Liver (tissue), 10 donors: ENCODE measurements at places on chromosomes 12 and 14. TPM values are rescaled to one million over a fixed set of nuclear protein-coding genes. Genes with fewer than 3 reads are reported as not detected.
A peak's percentile ranks its signal among the peaks of the same experiment; 100 is the strongest.

DNA sequence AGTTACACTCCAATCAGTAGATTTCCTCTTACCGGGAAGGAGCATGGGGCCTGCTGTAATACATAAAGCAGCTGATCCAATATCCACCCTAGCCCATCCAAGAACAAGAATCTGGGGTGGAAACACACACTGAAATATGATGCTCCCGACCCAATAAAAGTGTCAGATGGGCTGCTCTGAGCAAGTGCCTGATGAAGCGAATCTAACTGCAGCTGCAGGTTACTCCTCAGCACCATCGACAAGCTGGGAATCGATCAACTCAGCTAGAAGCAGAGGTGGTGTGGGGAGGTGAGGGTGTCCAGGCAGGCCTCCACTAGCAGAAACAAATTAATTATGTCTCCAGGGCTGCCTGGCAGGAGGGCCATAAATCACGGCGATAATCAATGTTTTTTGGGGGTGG, 64.0 kb upstream of the WSCD2 start:
- no peak for DNase-seq
- no peaks in the 10 kb centered on the region for H3K27me3 ChIP-seq
- H3K4me1 ChIP-seq = no peaks in the 10 kb centered on the region
- H3K4me3 ChIP-seq = no peak overlapping the region

- H3K27ac ChIP-seq = peak overlapping the region; percentile 86
- H3K27me3 ChIP-seq = no peaks in the 10 kb centered on the region
- peaks cover 3% of the 10 kb centered on the region for H3K36me3 ChIP-seq
Observed at GRCh38 chr12:121400332-121401139, 618 bp downstream of the RNF34 start.

- peaks cover 5% of the 10 kb centered on the region for H3K36me3 ChIP-seq
- no peak overlapping the region for H3K27ac ChIP-seq
- H3K4me3 ChIP-seq = no peak overlapping the region
- DNase-seq = no peak
- peaks cover 16% of the 10 kb centered on the region for H3K4me1 ChIP-seq
- H3K27me3 ChIP-seq = no peaks in the 10 kb centered on the region
Observed at GRCh38 chr12:111756681-111757080, 10.1 kb upstream of the ALDH2 start.

DNA sequence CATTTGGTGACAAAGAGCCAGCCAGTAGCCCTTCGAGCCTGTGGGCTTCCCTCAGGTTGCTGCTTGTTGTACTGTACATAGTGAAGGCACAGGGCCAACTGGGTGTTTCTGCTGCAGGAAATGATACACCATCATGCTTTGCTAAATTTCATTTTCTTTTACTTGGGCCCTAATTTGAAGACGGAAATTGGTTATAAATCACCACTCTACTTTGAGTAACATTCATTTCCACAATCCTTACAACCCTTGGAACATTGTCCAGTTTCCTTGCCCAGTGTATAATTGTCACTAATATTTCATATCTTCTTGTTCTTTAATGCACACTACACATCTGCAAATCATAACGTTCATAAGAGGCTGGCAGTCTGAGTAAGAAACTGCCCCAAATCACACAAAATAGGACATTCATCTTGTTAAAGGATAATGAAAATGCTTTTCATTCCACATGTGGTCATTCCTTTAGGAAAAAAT, 30.2 kb downstream of the MSRB3 start:
- no peak overlapping the region for H3K27ac ChIP-seq
- H3K36me3 ChIP-seq = no peaks in the 10 kb centered on the region
- no peak for DNase-seq
- no peaks in the 10 kb centered on the region for H3K27me3 ChIP-seq

GRCh38 chr14:90512329-90512991, 115.6 kb downstream of the CALM1 start:
- H3K4me1 ChIP-seq = peaks cover 2% of the 10 kb centered on the region
- H3K4me3 ChIP-seq = no peak overlapping the region
- H3K36me3 ChIP-seq = no peaks in the 10 kb centered on the region
- H3K27ac ChIP-seq = no peak overlapping the region
- DNase-seq = no peak

GRCh38 chr12:105748806-105749600, 389.8 kb downstream of the NUAK1 start:
- no peaks in the 10 kb centered on the region for H3K36me3 ChIP-seq
- H3K4me3 ChIP-seq = no peak overlapping the region
- H3K27me3 ChIP-seq = no peaks in the 10 kb centered on the region
- no peaks in the 10 kb centered on the region for H3K4me1 ChIP-seq
- H3K27ac ChIP-seq = no peak overlapping the region
- DNase-seq = no peak

DNA sequence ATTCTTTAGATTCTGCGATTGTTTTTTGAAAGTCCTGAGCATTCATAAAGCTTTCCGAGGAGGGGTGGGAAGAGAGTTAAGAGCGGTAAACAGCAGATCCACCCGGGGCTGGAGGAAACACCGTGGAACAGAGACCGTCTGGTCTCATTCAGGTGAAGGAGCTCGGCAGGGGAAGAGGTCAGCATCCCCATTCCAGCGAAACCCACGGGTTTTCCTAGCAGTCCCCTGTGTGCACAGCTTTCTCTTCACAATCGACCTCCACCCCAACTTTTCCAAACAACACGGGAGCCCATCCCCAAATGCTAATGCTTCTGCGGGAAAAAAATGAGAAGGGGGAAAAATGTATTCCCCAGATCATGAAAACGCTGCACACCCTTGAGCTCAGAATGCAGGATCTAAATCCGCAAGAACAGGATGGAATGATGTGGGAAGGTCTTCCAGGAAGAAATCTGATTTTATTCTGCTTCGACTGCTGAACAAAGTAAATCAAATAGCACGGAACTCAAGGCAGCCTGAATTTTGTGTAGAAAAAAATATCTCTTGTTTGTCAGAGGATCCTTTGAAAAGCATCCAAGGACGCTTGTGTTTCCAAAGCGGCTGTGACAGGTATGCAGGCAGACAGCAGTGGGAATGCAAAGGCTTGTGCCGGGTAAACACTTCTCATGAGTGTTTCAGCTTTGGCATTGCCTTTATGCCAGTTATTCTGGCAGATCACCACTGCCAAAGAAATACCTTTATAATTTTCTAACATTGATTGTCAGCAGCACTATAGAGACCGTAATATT, 128.8 kb downstream of the NDUFA12 start:
- H3K36me3 ChIP-seq = no peaks in the 10 kb centered on the region
- DNase-seq = no peak
- no peak overlapping the region for H3K27ac ChIP-seq
- H3K4me3 ChIP-seq = no peak overlapping the region
- peaks cover 18% of the 10 kb centered on the region for H3K27me3 ChIP-seq

- no peak overlapping the region for H3K27ac ChIP-seq
- peaks cover 2% of the 10 kb centered on the region for H3K4me1 ChIP-seq
- DNase-seq = no peak
- no peak overlapping the region for H3K4me3 ChIP-seq
- no peaks in the 10 kb centered on the region for H3K36me3 ChIP-seq
Observed at GRCh38 chr12:34342048-34342447, 319.8 kb downstream of the ALG10 start.

DNA sequence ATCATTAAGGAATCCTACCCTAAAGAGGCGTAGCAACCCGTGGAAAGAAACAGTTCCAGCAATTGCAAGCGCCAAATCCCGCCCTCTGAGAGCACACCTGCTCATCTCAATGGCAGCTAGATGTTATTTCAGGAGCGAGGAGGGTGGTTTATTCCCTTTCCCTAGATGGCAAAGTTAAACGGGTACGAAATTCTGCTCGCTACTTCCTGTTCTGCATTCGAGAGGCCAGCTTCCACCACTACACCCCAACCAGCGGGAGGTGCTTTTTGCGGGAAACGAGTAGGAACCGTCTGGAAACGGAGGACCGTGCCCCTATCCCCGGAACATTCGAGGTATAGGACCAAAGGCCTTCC, 536 bp downstream of the VPS29 start:
- peaks cover 31% of the 10 kb centered on the region for H3K4me1 ChIP-seq
- peak overlapping the region; percentile 83 for H3K27ac ChIP-seq
- no peak for DNase-seq
- peak overlapping the region; percentile 74 for H3K4me3 ChIP-seq
- no peaks in the 10 kb centered on the region for H3K36me3 ChIP-seq

DNA sequence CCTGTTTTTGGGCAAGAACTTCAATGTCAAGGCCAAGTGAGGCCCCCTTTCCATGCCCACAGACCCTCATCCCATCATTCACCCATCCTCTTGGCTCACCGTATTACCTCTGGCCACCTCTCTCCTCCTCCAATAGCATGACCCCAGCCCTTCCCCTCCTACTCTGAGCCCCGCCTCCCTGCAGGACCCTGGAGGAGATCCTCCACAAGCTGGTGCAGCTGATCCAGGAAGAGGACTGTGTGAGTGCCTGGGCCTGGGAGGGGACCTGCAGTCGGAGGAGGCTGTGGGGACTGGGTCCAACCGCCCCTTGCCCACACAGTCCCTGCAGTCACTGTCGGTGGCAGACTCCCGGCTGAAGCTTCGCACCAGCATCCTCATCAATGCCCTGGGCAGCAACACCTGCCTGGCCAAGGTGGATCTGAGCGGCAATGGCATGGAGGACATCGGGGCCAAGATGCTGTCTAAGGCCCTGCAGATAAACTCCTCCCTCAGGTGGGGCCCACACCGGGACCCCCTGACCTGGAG, 7.2 kb downstream of the CARMIL3 start:
- no peaks in the 10 kb centered on the region for H3K27me3 ChIP-seq
- DNase-seq = no peak
- H3K27ac ChIP-seq = no peak overlapping the region
- H3K4me1 ChIP-seq = peaks cover 68% of the 10 kb centered on the region
- H3K36me3 ChIP-seq = no peaks in the 10 kb centered on the region

GRCh38 chr14:36315159-36315853, 5.1 kb downstream of the MBIP start:
- peaks cover 13% of the 10 kb centered on the region for H3K36me3 ChIP-seq
- DNase-seq = no peak
- no peak overlapping the region for H3K4me3 ChIP-seq
- H3K27me3 ChIP-seq = no peaks in the 10 kb centered on the region
- no peak overlapping the region for H3K27ac ChIP-seq
- H3K4me1 ChIP-seq = peaks cover 10% of the 10 kb centered on the region

GRCh38 chr12:98149270-98149669, 366.1 kb upstream of the TMPO start:
- no peaks in the 10 kb centered on the region for H3K27me3 ChIP-seq
- DNase-seq = no peak
- H3K36me3 ChIP-seq = no peaks in the 10 kb centered on the region
- no peak overlapping the region for H3K4me3 ChIP-seq

DNA sequence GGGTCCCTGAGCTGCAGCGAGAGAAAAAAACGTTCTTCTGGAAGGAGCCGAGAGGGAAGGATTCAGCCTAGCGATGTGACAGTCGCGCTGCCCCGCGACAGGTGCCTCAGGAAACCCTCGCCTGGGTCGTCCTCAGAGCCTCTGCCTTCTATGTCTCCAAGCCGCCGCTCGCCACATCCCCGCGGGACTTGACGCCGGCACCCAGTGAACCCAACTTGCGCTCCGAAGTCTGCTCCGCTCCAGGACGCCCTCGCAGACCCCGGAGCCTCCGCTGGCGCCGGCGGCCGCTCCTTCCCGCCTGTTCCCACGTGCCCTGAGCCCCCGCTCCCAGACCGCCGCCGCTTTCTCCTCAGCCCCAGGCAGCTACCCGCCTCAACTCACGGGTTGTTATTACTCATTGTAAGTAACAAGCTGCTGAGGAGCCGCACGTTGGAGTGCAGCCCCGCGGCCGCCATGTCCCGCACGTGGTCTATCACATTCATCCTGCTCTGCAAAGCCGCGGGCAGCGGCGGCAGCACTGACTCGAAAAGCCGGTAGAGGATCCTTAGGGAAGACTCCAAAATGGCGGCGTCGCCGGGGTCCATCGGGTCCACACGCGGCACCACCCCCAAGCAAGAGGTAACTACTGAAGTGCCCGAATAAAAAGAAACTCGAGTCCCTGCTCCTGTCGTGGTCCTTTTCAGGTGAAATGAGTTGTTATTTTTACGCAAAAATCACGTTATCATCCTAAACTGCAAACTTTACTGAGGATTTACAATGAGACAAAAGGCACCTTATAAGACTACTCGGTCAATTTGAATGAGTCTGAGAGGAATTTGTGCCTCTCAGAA, at the start of gene ANAPC7:
Gene ANAPC7 (minus strand): TSS at position 563 of the 830 bp plus-strand sequence. CDS start 81 bp downstream, at position 482.
- no peaks in the 10 kb centered on the region for H3K27me3 ChIP-seq
- H3K4me1 ChIP-seq = peaks cover 2% of the 10 kb centered on the region
- H3K27ac ChIP-seq = peak within 1 kb of the TSS; percentile 99
- peak within 1 kb of the TSS; percentile 99 for H3K4me3 ChIP-seq
- DNase-seq = peak; percentile 88

DNA sequence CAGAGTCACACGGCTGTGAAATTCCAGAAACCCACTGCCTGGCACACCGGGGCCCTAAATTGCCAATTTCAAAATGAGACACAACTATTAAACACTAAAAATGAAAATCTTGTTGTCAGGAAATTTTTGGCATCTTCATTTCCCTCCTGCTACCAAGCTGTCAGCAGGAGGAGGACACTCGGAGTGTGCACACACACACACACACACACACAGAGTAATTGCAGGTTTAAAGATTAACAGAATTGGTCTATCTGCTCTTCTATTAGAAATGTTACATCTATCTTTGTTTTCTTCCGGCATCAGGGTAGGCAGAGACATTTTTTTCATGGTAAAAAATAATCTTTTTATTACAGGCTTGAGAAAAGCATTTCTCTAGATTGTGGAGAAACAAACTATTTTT, 314.2 kb downstream of the EGLN3 start:
- H3K4me3 ChIP-seq = no peak overlapping the region
- no peak for DNase-seq
- no peaks in the 10 kb centered on the region for H3K4me1 ChIP-seq

DNA sequence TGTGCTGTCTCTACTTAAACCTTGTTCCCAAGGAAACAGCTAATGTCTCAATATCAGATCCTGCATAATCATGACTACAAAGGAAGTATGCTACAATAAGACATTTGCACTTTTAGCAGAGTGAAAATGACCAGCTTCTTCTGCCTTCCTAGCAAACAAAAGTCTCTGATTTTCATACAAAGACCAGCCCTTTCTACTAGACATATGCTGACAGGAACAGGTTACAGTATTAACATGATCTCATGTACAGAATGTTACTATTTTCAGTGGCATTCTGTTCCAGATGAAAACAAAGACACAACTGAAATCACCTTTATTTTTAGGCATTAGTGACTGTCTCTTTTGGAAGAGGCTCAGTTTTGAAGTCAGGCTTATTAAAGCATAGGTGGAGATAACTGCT, 228.6 kb downstream of the MED13L start:
- no peaks in the 10 kb centered on the region for H3K36me3 ChIP-seq
- H3K4me3 ChIP-seq = no peak overlapping the region
- no peak for DNase-seq
- no peak overlapping the region for H3K27ac ChIP-seq

- no peak overlapping the region for H3K27ac ChIP-seq
- H3K4me1 ChIP-seq = peaks cover 9% of the 10 kb centered on the region
- peaks cover 14% of the 10 kb centered on the region for H3K36me3 ChIP-seq
- no peak for DNase-seq
- H3K4me3 ChIP-seq = no peak overlapping the region
Observed at GRCh38 chr14:35083530-35084150, 37.6 kb downstream of the FAM177A1 start.

Gene RDH16
- total RNA-seq = 12.9 TPM

Gene TAS2R7
- total RNA-seq = not detected

Gene PUS1
- 9.2 TPM for total RNA-seq

Gene IFI27
- total RNA-seq = 25.8 TPM

Gene SLC7A8
- total RNA-seq = 4.5 TPM

Gene PRB2
- total RNA-seq = not detected

Gene ACIN1
- total RNA-seq = 49.3 TPM
